ENCODE measurements at places on chromosomes 16 and 17.
A peak's percentile ranks its signal among the peaks of the same experiment; 100 is the strongest.

DNA sequence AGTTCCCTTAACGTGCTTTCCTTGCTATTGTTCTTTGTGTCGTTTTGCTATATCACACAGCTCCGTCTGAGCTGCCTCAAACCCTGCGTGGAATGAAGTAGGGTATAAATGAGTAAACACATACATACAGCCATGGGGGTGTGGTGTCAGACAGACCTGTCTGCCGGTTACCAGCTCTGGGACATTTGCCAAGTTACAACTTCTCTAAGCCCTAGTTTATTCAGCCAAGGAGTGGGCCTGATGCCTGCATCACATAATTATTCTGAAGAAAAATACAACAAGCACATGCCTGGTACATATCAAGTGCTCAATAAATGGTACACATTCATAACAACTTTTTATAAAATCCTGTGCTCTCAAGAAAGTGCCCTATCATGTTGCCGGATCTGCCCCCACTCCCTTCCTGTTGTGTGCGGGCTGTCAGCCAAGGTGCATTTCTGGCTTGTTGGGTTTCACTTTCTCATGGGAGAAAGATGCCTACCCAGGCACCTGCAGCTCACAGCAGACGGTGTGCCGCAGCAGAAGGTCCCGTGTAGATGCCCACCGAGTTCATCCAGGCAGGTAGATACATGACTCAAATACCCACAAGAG is 30.5 kb downstream of the SMPD3 start:
- DNase-seq = peak; percentile 58

- DNase-seq = peak; percentile 62
Measured at GRCh38 chr17:68011199-68011665, 15.0 kb upstream of the C17orf58 start.

- DNase-seq = peak; percentile 16
Measured at GRCh38 chr17:31062346-31062745, 32.4 kb upstream of the NF1 start.

- DNase-seq = no peak
Measured at GRCh38 chr17:3843935-3844516, 2.0 kb downstream of the NCBP3 start.

DNA sequence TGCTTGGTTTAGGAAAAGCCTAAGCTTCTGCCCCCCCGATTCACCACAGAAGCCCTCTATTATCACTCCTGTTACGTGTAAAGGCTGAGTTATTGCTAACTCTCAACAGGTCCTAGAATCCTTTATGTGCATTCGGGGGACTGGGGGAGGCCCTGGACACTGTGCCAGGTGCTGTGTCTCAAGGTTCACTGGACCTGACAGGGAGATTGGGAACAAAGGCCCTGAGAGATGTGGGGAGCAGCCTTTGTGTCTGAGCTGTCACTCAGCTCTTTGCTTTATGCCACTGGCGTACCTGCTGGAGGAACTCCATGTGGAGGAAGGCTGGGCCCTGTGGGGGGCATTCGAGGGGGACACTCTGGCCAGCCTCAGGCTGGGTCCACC is 65.9 kb downstream of the METRNL start:
- no peak for DNase-seq
